ENCODE measurements at places on chromosomes 1 and 21.

GRCh38 chr1:205575294-205575885 is 56.4 kb downstream of the ELK4 start:
- no peak for DNase-seq

- peak; percentile 63 for DNase-seq
Measured at GRCh38 chr1:103561643-103562395, 9.6 kb upstream of the AMY2B start.

DNA sequence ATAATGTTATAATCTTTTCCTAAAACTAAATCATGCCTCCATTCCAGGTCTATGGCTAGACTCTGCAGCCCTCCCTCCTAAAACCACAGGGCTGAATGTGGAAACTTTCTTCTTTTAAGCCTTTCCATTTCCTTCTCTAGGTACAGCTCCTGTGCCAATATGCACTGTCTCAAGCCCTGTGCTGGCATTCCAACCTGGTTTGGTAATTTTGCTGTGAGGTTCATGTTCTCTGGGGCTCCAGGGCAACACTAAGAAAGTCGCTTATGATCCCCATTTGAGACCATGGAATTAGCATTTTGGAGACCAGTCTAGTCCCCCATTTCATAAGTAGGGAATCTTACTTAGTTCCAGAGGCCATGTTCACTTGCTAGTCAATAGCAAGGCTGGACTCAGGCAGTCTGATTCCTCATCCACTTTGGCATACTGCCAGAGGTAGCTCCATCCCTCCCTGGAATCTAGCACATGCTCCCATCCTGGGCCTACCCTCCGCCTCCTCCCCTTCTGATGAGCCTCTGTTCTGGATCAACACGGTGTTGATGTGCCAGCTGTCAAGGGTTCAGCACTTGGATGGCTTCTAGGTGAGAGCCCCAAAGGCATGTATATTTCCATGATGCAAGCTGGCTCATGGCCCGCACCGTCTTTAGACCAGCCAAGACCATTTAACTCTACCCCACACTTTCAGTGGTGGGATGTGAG is 36.5 kb downstream of the ZMYND12 start:
- peak; percentile 5 for DNase-seq

- DNase-seq = no peak
Measured at GRCh38 chr1:89464008-89464407, 60.6 kb upstream of the LRRC8B start.

- DNase-seq = no peak
Measured at GRCh38 chr1:95451054-95451453, 217.0 kb downstream of the RWDD3 start.

GRCh38 chr1:117985239-117985638 is 55.7 kb downstream of the WDR3 start:
- DNase-seq = peak; percentile 1

GRCh38 chr1:117569856-117570255 is 36.0 kb upstream of the TENT5C start:
- DNase-seq = no peak

GRCh38 chr1:28516518-28516956 is 10.7 kb downstream of the RCC1 start:
- DNase-seq = no peak

DNA sequence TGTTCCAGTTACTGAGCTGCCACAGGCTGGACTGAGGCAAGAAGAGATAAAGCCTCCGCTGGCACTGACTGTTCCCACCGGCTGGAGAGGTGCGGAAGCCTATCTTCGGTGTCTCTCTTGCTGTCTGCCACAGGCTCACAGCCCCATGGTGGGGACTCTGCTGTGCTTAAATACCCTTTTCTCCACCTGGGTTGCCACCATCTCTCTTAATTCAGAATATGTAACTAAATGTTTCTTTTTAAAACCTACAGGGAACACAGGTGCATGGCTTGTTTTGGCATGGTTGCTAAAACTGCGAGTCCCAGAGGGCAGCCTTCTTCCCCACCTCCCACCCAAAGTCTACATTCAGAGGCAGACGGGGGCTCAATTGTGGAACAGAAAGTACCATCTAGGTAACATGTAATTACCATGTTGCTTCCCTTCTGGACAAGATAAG is 8.1 kb upstream of the LBR start:
- no peak for DNase-seq

DNA sequence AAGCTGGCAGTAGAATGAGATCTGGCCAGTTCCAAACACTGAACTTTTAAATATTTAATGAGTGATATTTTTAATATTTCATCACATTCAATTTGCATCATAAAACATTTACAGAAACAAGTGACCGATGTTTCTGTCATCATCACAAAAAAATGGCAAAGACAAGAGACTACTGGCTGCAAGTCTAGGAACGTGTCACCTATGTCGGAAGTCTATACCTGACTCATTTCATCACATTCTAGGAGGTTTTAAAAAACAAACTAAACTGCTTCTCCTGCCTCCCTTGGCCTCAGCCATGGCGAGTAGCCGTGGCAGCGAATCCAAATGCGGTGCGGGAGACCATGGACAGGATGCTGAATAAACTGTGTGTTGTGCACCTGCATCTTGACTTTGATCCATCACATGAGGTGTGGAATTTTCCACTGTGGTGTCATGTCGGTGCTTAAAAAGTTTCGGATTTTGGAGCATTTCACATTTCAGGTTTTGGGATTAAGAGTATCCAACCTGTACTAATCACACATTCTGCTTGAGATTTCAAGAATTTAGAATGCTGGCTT is 43.1 kb downstream of the CLSTN1 start:
- no peak for DNase-seq

- DNase-seq = no peak
Measured at GRCh38 chr1:42700006-42700405, 17.8 kb downstream of the YBX1 start.

- DNase-seq = no peak
Measured at GRCh38 chr1:9235560-9235959, 986 bp downstream of the H6PD start.

GRCh38 chr1:108692724-108693655 is 880 bp downstream of the PRPF38B start:
- peak; percentile 79 for DNase-seq

DNA sequence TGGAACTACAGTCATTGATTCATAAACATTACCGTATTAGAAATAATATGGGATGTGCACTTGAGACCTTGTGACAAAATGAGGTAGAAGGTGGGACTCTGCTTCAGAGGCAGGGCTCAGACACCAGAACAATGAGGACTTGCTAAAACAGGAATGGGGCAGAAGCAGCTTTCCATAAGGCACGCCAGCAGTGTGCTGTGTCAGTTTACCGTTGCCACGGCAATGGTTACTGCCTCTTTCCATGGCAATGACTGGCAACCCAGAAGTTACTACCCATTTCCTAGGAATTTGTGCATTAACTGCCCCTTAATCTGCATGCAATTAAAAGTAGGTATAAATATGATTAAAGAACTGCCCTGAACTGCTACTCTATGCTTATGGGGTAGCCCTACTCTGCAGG is 169.0 kb downstream of the CHRM3 start:
- no peak for DNase-seq

DNA sequence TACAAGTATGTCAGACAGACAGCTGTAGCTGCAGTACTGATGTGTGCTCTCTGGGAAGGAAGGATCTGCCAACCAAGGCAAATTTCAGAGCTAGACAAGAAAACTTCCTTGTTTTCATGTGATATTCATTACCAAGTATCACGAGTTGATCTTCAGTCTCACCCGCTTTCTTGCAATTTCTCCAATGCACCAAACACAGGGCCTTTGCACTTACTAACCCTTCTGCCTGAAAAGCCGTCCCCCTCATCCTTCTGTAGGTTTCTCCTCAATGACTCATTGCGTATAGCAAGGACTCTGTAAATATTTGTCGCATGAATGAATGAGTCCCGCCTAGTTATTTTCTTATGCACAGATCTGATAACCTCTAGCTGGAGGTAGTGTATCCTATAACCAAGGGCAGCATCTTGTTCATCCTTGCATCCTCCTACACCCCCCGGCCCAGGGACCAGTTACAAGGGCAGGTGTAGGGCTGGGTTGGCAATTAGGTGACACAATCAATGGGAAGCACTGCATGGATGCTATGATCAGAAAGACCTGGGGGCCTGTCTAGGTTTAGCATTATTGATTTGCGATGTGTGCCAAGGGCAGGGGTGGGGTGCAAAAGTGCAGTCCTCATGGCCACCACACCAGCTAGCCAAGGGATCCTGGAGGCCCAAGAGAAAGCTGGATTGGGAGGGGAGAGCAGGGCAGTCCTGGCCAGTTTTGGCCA is 51.4 kb upstream of the GPR157 start:
- no peak for DNase-seq

- DNase-seq = peak; percentile 87
Measured at GRCh38 chr1:234610061-234610665, at the start of gene IRF2BP2. TSS of gene IRF2BP2 (minus strand) at chr1:234610178. CDS start at chr1:234609494, 684 bp downstream.

DNA sequence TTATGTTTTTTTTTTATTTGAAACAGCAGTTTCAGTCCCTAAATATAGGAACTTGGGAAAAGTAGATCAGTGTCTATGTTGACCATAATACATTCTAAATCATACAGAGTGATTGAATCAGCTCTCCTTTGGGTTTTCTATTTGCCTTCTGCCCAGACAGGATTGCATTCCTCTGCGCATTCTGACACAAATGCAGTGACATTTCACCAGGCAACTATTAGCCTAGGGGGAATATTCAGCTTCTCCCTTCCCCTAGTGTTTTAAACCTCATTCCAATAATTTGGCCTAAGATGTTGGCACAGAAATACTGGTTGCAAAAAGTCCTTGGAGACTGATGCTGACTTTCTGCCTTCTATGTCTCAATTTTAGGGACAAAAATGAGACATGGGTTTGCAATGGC is 172.8 kb downstream of the PTGER3 start:
- no peak for DNase-seq

- no peak for DNase-seq
Measured at GRCh38 chr1:10635992-10636391, 160.5 kb downstream of the CASZ1 start.

GRCh38 chr1:56375326-56375804 is 204.0 kb downstream of the PLPP3 start:
- DNase-seq = no peak

- peak; percentile 87 for DNase-seq
Measured at GRCh38 chr1:97277891-97278654, 556.5 kb downstream of the PTBP2 start.

- DNase-seq = no peak
Measured at GRCh38 chr1:242828199-242828598, 303.7 kb upstream of the PLD5 start.

DNA sequence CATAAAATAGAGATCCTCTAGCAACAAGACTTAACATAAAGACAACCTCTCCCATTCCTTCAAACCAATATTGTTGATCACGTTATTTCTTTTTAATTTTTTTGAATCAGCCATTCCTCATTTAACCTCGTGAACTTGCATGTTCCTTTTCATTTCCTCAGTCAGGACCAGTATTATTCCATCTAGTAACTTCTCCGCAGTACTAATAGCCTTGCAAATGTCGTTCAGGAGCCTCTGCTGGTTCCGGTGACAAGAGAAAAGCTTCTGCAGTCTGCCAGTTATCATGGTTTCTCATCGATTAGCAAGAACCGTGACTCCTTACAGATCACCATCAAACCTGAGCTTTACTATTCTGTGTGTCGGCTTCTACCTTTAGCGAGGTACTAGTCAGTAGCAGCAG is 3.0 kb downstream of the APP start:
- DNase-seq = no peak

DNA sequence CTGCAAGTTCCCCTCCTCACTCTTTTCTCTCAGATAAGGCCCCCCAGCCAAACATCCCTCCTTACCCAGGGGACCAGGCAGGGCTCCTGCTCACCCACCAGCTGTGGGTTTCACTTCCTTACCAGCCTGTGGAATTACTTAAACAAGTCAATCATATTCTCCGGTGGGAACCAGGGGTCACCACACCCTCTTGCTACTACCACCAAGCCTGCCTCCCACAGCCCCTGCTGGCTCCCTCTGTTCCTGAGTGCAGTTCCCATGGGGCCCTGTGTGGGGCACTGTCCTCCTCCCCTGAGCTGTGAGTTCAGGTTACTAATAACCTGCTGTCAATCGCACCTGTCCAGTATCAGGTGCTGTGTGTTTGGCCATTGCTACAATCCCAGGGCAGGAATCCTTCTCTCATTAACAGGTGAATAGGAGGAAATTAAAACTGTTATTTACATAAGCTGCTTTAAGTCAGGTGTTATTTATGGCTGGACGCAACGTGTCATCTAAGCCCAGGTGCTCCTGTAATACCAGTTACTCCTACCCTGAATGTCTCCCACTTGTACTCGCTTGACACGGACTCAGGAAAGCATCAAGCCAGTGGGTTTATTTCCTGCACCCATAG is 53.1 kb upstream of the LBR start:
- DNase-seq = no peak

DNA sequence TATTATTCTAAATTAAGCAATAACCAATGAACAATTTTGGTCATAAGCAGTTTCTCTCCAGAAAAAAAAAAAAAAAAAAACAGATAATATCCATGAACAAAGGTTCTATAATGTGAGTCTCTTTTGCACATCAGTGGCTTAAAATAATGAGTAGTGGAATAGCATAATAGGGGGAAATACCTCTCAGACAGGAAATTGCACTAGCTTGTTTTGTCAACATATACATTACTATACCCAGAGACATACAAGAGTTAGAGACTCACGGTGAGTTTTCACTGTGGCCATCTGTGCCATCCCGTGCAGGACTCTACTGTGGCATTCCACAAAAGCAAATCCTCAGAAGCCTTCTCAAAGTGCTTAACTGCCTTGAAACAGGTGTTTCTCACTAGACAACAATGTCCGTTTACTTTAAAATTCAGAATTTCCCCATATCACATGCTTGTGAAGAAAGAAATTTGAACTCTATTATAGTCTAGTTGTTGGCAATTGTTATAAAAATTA is 697.9 kb downstream of the USP25 start:
- no peak for DNase-seq

GRCh38 chr1:203173566-203173965 is 2.1 kb downstream of the MYBPH start:
- DNase-seq = no peak

DNA sequence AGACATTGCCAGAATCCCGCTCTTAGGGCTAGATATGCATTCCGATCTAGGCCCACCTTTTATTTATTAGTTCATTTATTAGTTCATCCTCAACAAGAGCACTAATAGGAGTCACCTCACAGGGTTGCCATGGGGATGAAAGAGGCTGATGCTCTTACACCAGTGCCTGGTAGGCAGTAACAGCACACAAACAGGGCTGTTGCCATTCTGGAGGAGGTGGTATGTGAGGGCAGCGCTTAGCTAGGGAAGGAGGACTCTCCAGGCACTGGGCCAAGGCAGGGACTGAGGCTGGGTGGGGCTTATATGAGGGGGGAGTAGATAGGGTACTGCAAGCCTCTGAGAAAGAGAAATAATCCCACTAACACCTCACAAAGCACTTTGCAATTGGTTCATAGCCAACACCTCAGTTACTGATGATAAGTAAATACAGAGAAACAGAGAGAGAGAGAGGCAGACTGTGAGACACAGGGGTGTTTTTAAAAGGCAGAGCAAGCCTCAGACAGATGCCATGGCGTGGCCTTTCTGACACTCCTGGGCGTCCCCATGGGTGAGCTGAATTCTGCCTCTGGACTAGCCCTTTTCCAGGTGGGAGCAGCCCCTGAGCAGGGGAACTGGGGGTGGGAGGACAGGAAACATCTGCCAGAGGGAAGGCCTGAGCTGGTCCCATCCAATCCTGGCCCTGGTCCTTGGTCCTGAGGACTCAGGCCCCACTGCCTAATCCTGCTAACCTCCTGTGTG is 5.9 kb downstream of the FCGR2A start:
- DNase-seq = peak; percentile 26
